NCI-H1048 (cell line): ENCODE measurements at places on chromosomes 3 and 15.

DNA sequence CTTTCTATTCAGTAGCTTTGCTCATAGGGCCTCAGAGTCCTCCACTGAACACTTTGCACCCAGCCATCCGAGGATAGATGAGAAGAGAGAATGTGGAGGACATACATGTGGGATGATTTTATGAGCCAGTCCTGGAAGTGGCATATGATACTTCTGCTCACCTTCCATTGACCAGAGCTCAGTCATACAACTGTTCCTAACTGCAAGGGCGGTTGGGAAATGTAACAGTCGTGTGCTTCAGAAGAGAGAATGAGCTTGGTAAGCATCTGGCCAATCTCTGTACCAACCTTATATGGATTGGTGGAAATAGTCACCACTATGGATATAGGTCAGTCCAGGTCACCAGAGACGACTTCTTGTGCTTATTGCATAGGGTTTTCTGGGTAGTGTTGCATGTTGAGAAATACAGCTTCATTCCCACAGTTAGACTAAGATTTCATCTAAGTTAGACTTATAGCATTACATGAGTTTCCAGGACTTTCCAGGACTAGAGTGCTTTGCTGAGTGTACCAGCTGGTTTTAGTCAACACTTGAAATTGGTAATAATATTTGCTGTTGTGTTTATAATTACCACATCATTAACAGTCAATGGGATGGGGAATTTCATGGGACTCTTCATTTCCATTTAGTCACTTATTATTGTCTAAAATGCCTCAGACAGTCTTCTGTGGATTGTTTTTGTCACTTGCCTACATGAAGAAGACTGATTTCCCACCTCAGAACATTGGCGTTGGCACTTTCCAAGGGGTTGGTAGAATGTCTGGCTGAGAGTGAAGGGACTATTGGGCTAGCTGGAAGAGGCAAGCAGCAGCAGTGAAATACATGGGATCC, 214.5 kb upstream of the ROPN1 start:
- no peak for DNase-seq

DNA sequence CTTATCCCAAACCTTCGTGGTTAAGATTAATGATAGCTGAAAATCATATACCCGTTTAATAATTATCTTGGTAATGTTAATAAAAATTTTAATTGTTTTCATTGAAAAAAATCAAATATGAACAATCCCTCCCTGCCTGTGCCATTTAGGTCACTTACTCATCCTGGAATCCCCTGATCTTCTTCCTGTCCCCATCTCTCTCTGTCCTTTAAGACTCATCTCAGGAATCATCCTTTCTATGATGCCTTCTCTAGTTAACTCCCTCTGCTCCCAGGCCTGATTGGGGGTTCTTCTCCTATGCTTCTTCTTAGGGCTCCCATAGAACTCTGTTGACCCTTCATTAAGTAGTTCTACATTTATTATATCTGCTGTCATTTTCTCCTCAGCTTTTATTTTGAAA, 91.6 kb downstream of the MBNL1 start:
- DNase-seq: no peak

GRCh38 chr3:59771768-59772181, 722.0 kb upstream of the CFAP20DC start:
- no peak for DNase-seq

- DNase-seq: no peak
Measured at GRCh38 chr15:30038667-30039523, 43.9 kb upstream of the GOLGA8J start.

DNA sequence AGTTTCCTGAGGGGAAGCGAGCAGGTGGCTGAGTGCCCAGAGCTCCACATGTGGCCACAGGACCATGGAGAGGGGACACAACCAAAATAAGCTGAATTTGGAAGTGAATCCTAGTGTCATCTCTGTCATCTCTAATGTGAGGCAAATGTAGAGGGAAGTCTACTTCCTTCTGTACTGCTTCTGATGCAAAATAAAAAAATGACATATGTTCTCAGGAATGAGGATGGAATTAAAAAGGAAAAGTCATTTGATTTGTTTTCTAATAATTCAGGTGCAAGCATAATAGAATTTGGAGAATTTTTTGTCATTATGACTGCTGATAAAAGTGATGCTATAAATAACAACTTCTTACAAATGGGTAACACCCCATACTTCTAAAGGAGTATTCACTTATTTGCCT, 59.5 kb upstream of the POU1F1 start:
- DNase-seq: no peak
